ENCODE measurements at places on chromosomes 12 and 14.

- DNase-seq: no peak
Measured at GRCh38 chr14:67232066-67232465, 9.2 kb upstream of the PALS1 start.

DNA sequence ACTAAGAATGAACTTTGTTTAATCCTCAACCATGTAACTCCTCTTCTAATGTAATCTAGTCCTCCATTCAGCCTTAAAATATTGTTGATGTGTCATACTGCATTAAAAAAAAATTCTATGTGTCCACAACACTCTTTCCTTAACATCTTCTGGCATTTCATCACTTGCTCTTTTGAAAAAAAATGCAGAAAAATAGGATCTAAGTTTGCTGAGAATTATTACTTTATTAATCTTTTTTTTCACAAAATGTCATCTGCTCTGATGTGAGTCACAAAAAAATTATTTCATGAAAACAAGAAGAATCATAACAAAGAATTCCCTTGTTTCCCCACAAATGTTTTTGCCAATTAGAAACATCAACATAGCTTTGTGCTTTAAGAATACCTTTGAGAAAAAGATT, 410.1 kb upstream of the MGAT4C start:
- DNase-seq: no peak

DNA sequence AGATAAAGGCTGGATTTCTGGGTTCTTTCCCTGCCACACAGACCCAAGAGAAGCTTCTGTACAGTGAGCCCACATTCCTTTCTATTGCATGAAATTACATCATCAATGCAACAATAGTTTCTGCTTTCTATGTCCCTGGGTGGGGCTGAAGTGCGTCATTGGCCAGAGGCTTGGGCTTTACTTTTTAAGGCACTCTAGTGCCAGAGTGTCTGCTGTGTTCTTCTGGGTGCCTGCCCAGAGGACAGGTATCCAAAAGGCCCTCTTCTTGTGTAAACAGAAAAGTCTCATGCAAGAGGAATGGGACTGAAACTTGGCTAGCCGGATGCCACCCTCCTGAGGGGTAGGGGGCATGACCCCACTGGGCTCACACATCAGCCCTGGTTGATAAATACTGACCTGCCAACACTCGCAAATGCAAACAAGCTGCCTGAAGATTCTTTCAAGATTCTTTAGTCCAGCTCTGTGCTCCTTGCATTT, 5.9 kb downstream of the KRT86 start:
- DNase-seq: no peak

DNA sequence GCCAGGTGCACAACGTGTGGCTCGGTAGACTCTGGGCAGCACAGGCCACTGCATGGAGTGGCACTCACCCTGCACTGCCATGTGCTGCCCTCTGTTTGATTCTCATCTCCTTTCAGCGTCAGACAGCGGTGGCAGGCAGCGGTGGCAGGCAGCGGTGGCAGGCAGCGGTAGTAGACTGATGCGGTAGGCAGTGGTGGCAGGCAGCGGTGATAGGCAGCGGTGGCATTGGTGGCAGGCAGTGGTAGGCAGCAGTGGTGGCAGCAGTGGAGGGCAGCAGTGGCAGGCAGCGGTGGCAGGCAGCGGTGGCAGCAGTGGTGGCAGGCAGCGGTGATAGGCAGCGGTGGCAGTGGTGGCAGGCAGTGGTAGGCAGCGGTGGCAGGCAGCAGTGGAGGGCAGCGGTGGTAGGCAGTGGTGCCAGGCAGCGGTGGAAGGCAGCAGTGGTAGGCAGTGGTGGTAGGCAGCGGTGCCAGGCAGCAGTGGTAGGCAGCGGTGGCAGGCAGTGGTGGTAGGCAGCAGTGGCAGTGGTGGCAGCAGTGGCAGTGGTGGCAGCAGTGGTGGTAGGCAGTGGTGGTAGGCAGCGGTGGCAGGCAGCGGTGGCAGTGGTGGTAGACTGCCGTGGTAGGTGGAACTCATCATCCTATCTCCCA, 6.0 kb upstream of the MEG3 start:
- no peak for DNase-seq

DNA sequence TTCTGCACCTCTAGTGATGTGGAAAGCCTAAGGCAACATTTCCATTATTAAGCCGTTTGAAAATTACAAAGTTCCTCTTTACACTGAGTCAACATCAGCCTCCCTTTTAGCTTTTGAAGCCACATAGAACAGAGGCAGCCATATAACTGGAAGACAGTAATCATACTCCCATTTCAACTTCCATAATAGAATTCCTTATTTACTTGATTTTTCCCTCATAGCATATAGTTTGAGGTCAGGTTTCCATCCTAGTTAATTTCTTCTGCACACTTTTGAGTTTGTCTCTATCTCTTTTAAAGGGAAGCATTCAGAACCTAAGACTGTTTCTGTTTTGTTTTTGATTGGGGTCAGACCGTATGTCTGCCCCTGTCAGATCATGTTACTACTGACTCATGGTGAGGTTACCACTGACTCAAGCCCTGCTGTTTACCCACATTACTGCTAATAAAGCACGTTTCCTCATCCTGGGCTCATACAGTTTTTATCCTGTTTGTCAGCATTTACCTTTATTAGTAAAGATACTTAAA, 161.0 kb downstream of the SLC38A4 start:
- no peak for DNase-seq

- DNase-seq: no peak
Measured at GRCh38 chr14:75402867-75403413, 24.9 kb upstream of the JDP2 start.

DNA sequence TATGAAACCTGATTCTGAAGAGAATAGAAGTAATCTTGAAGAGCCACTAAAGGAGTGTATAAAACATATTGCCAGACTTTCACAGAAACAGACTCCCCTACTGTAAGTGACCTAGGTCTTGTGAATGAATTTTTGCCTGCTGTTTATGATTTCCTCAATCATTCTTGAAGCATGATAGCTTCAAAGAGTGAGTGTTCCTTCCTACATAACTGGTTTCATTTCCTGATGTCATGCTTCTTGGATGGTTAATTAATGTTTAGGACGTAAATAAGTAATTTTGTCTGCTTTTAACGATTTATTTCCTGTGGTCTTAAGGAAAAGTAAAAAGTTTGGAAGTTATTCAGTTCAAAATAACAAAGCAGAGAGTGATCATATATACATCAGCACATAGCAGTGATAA, 129.8 kb downstream of the PIK3C2G start:
- DNase-seq: no peak

DNA sequence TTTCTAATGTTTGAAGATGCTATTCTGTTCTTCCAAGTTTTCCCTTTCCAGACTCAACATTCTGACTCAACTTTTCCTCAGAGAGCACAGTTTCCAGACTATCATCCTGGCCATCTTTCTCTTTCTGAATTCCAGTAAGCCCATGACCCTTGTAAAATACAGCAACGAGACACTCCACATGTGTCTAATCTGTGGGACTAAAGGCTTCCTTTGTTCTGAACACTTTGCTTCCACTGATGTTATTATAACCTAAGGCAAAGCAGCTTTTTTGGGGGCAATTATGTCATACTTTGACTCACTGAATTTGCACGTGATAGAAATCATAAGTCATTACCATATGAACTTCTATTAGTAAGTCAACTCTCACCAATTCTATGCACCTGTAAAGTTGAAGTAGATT, 6.3 kb upstream of the ART4 start:
- no peak for DNase-seq

DNA sequence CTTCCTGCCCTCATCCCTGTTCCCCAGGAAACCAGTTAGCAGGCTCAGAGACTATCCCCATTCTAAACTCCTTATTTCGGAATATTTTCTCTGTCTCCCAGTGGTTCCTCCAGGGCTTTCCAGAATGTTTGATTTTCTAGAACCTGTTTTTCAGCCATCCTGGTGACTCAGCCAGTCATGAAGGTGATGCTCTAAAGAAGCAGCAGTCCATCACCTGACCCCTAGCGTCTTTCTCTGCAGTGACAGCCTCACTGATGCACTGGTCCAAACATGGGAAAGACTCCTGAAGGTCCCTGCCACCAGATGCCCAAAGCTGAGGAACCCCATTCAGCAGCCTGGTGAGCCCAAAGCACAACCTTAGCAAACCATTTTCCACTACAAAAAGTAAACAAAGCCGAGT, 212.6 kb downstream of the PHETA1 start:
- no peak for DNase-seq

GRCh38 chr12:117328556-117329100, 32.8 kb downstream of the NOS1 start:
- no peak for DNase-seq

- no peak for DNase-seq
Measured at GRCh38 chr12:111864913-111865312, 22.9 kb downstream of the MAPKAPK5 start.

- no peak for DNase-seq
Measured at GRCh38 chr14:74843653-74844052, 32.3 kb downstream of the PROX2 start.

DNA sequence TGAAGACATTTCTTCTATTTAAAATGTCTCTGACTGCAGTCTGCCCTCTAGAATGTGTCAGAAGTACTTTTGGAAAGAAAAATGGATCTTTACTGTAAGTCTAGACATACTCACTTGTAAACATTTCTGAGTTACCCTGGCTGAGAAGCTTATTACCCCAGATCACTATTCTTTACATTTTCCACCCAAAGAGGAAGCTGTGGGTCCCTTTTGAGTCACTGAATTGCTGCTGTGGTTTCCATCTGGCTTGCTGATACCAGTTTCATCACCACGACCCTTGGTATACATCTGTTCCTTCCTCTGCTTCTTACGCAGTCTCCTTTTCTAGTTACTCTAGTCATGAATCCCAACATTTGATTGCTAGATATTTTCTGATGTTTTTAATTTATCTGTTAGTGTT, 20.2 kb upstream of the CLEC4D start:
- DNase-seq: no peak

GRCh38 chr12:30631740-30632139, 63.9 kb downstream of the IPO8 start:
- no peak for DNase-seq

- DNase-seq: peak; percentile 61
Measured at GRCh38 chr12:11969437-11970154, 101.1 kb upstream of the BCL2L14 start.

- no peak for DNase-seq
Measured at GRCh38 chr12:1792406-1792805, 28.0 kb upstream of the LRTM2 start.

- DNase-seq: no peak
Measured at GRCh38 chr12:131928080-131928710, 881 bp upstream of the PUS1 start.

- DNase-seq: no peak
Measured at GRCh38 chr14:64891839-64892375, 12.2 kb upstream of the SPTB start.

GRCh38 chr12:89355243-89356068, 3.2 kb upstream of the DUSP6 start:
- no peak for DNase-seq

DNA sequence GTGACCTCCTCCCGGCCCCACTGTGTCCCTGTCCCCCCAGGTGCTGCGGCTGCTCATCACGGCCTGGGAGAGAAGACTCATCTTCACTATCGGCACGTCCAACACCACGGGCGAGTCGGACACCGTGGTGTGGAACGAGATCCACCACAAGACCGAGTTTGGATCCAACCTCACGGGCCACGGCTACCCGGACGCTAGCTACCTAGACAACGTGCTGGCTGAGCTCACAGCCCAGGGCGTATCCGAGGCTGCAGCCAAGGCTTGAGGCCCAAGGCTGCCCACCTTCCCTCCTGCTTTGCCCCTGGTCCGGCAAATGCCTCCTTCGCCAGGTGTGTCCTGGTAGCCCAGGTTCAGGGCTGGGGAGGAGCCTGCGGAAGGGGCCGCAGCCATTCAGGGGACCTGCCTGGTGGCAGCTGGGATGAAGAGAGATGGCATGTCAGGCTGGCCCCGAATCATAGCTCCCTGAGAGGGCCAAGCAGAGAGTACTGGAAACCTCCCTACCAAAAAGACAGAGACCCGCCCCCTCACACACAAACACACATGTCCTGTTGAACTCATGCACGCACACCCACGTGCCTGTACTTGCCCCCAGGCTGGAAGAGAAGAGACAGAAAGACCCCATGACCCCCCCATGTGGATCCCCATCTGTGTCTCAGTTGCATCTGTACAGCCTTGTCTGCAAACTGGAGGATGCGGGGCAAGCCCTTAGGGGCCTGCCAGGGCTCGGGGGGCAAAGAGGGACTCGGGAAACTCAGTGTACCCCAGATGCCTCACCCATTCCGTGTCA, 38.7 kb downstream of the RASAL1 start:
- DNase-seq: no peak

- no peak for DNase-seq
Measured at GRCh38 chr12:97260786-97261185, 201.8 kb upstream of the RMST start.

DNA sequence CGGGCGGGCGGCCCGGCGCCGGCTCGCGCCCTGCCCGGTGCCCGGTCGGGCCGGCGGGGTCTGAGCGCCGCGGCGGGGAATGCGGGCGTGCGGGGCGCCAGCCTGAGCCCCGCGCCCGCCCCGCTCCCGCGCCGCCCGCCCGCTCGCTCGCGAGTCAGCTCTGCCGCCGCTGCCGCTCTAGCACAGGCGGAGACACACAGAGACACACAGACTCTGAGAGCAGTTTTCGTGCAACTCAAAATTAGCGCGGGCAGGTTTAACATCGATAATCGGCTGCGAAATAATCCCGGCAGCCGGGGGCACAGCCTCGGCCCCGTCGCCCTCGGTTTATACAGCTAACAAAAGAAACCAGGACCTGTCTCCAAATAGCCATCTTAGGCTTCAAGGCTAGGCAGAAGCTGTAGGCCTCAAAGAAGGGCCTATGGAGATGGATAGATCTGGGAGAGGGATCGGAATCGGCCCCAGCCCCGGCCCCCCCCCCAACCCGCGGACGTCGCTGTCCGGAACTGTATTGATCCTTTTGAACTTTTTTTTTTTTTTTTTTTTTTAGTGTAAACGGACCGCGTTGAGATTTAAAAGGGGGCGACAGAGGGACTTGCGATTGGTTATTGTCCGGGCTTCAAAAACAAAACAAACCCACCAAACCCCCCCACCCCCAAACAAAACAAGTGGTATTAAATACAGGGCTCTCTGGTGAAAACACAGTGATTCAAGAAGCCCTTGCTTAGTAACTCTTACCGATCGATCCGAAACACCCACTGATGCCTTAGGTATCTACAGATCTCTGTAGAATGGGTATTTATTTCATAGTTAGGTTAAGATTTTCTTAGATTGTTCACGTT, 1.1 kb downstream of the ARID2 start:
- DNase-seq: no peak

Measured in NT2/D1 (cell line).